ENCODE measurements at places on chromosomes 4 and X.

DNA sequence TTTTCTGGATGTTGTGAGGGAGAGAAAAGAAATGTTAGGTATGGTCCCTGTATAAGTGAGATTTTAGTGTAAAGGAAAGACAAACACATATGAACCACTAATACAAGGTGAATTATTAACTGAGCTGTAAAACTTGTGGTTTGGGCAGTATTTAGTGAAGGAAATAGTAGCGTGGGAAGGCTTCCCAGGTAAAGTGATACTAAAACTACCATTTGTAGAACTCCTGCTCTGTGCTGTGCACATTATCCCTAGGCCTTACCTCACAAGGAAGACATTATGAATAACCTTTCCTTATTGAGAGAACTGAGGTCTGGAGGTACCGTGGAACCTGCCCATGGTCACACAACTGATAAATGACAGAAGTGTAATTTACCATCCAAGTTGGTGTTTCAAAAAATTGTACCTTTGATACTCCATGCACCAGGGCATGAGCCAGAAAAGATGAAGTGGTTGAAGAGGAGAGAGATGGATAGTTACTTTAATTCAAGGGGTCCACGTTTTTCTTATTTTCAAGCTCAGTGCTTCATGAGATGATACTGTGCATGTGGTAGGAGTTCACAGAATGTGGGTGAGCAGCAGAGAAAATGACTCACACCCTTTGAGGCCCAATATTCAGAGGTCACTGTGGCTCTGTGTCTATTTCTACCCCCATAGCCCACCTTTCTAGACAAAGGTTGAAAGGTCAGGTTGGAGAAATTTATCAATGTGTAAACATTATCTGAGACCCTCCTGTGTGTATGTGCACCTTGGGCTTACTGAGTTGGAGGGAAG, 2.6 kb upstream of the VSIG4 start:
- no peak for DNase-seq

DNA sequence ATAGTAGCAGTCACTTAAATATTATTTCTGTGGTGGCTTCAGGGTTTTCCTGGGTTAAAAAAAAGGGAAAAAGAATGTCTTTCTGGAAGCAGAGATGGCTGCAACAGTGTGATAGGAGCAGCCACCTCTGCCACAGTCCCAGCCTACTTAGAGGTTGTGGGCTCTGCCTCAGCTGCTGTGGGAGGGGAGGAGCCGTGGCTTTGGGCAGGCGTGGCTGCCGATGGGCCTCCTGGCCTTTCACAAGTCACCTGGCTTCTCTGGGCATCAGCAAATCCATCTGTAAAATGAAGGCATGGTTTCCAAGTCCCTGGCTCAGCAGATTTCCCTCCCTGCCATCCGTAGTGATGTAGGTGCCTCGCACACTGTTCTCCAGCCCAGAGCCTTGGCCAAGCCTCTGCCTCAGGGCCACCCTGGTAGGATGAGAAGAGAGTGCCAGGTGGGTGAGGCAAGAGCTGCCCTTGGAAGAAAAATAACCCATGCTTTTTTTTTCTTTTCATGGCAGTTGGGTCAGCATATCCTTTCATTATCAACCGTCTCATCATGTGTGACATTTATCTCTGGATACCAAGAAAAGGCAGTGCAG, 66.1 kb downstream of the PTTG2 start:
- no peak for DNase-seq

GRCh38 chr4:48141048-48141447, 7.0 kb upstream of the TXK start:
- DNase-seq = peak; percentile 44

DNA sequence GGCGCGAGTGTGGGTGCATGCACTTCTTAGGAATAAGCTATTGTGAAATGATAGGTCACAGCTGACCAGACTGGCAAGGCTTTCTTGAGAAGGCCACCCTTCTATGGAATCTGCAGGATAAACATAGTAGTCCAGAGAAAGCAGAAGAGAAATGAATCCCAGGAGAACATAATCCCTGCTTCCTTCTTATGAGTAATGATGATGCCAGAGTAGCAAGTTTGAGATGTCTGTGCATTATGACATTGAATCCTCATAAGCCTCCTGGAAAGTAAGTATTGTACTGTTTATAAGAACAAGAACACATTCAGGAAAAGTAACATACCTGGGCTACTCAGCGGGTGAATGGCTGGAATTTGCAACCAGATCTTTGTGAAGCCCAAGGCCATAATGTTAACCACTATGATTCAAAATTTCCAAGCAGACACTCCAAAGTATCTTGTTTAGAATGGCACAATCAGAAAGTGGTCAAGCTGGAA, 272.1 kb upstream of the HS3ST1 start:
- DNase-seq = peak; percentile 26

- DNase-seq = no peak
These were observed 127.7 kb downstream of the IRF2 start for GRCh38 chr4:184346682-184347081.

GRCh38 chrX:16082470-16083085, 40.8 kb upstream of the GRPR start:
- no peak for DNase-seq

GRCh38 chr4:163482190-163482589, 8.6 kb upstream of the TKTL2 start:
- no peak for DNase-seq

DNA sequence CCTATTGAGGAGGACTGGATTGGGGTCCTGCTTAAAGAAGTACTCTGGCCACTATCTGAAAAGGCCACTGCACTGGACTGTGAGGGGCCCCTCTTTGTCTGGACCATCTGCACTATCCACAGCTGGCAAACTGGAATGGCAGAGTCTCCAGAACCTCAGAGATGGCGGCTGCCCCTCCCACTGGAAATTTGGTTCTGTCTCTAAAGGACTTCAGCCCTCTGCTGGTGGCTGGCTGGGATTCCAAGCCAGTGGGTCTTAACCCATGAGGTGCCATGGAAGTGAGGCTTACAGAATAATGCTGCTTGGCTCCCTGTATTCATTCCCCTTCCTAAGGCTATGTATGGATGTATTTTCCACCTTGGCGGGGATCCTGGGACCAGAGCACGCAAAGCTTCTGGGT, 41.6 kb upstream of the CYLC1 start:
- no peak for DNase-seq

GRCh38 chr4:55249476-55249875, 96.6 kb upstream of the SRD5A3 start:
- DNase-seq = no peak

- peak; percentile 12 for DNase-seq
These were observed 139.2 kb downstream of the TMEM164 start for GRCh38 chrX:110142096-110142495.

DNA sequence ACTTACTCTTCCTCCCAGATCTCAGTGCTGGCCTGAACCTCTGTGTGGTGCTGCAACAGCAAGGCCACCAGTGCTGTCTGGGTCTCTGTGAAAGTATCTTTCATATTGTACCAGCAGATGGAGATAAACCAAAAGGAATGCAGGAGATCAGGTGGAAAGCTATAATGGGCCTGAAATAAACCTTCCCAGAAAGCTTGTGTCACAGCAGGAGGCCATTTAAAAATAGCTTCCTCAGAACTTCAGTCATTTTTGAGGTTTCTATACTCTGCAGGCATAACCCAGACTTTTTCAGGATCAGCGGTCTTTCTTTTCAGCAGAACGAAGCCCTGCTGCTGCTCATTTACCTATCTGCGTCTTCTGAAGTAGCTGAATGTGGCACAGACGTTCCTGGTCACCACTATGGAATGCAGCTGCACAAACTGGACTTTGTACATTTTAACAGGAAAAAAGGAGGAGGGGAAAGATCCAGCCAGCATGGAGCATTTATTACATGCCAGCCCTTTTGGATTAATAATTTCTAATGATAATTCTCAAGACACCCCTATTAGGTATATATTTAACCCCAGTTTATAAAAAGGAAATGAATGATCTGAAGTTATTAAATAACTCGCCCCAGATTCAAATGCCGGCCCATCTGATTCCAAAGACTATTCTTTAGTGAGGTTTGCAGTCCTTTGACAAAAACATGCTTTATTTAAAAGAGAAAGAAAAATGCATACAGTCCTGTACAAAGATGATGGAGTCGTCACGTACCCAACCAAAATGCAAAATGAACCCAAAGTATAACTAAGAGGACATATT, 119.7 kb downstream of the NFKB1 start:
- DNase-seq = peak; percentile 73

DNA sequence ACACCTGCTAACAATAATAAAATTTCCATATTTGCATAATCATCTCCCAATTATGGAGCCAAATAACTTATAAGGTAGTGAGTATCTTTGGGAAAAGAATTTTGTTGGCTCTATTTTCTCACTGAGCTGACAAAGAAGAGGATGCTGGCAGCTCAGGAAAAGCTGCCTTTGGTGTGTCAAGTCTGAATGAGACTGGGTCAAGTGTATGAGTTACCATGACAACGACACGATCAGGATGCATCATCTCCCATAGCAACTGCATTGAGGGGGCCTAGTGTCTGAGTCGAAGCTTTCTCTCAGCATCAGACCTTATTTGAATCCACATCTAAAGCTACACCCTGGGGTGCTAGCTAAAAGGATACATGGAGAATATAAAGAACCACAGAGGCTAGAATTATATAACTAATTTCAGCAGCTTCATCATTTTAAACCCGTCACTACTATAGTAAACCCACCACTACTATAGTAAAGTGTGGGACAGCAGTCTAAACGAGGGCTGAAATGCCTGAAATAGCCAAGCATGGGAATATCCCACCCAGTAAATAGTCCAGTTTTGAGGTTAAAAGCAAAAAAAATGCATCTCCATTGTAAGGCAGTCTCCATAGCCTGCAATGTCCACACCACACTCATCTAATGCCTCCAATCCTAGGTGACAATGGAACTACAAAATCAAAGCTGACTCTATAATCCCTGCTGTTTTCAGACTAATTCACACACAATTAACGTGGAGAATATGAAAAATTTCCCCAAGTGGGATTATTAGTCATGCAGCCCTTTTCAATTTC, 16.0 kb downstream of the GSPT2 start:
- DNase-seq = no peak

DNA sequence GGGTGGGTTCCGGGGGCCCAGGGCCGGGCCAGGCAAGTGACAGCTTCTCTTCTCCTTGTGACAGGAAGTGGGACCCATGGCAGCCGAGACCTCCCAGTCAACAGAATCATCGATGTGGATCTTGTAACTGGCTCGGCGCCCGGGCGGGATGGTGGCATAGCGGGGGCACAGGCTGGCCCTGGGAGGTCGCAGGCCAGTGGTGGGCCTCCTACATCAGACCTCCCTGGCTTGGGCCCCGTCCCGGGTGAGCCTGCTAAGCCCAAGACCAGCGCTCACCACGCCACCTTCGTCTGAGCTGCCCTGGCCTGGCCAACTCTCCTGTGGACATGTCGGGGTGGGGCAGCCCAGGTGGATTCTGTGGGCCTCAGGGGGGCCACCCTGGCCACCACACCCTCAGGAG, 2.4 kb upstream of the HGFAC start:
- DNase-seq = no peak

DNA sequence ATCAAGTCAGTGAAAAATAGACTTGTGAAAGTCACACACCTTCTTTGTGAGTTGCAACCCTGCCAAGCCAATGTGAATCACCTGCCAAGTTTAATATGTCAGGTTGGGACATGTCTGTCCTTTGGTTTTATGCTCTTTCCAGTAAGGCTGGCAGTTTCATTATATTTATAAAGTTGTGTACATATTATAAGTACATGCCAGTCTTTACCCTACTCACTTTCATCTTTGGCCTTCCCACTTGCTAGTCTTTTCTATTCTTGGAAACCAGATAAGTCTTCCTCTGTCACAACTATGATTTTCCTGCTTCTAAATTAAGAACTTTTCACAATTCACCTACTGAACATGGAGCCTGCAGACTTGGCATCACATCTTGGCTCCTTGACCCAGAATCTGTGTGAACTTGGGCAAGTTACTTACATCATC, 680.7 kb upstream of the BOD1L1 start:
- DNase-seq = no peak

- no peak for DNase-seq
These were observed 100.2 kb downstream of the OTC start for GRCh38 chrX:38452603-38453002.

DNA sequence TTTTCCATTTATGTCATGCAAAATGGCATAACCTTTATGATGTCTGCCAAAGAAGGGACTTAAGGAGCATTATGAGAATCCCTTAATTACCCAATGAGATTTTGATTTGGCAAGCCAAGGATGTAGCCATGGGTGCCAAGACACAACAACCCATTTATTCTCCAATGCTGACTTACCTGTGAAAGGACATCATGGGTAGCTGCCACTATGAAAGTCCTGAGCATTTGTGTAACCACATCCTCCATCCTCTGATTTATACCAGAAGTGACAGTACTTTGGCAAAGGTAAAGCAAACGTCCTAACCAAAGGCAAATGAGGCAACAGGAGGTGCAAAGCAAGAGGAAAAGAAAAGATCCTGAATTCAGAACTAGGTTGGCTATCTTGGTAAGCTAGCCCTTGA, 87.3 kb upstream of the EMCN start:
- DNase-seq = no peak

GRCh38 chrX:20654596-20655106, 387.9 kb upstream of the RPS6KA3 start:
- no peak for DNase-seq

DNA sequence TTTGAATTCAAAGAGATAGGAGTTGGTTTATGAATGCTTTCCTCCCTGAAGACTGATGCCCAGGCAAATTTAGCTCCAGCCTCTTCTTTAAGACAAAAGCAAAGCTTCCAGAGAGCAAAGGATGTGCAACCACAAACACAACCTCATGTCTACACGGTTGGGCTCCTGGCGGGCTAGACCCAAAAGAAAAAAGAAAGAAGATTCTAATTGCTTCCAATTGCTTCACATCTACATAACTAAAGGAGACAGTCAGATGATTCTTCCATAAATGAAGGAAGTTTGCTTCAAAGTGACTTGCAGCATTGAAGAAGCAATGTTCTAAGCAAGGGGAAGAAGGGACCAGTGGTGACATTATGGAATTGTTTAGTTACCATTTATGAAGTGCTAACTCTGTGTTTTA, 1603.0 kb upstream of the TENM3 start:
- no peak for DNase-seq

GRCh38 chr4:168388890-168389289, 70.3 kb upstream of the DDX60 start:
- peak; percentile 46 for DNase-seq

DNA sequence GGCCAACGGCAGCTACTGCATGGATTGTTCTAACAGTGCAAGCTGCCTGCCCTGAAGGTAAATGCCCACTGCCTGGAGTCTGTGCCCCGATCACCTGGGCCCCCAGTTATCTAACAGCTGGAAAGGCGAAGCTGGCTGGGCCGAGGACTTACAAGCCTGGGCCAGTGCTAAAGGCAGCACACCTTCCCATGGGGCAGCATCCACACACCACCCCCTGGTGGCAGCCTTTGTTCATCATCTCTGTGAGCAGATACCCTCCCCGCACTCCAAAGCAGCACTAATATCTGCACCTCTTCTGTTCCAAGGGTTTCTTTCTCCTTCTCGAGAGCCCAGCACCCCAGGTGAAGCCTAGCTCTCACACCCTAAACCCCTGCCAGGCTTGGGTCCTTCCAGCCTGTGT, 7.6 kb downstream of the SLC2A9 start:
- DNase-seq = no peak
